Vagina (tissue), 2 donors: ENCODE measurements at places on chromosomes 4 and X.

DNA sequence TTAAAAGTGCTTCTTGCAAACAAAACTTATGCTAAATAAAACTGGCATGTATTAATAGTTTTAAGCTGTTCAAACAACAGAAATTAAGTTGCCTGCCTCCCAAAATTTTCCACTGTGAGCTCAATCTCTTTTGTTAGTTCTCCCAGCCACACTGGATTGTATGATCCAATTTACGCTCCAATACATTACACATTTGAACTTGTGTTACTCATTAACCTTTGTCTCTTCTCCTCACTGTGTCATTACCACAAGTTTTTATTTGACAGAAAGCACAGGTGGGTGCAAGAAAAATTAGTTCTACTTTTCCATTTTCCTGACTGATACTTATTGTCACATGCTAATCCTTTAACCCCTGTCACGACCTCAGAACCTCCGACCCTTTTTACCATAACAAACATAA is 55.5 kb downstream of the SHISA3 start:
- no peak for DNase-seq

GRCh38 chr4:52265781-52266525 is 214.8 kb downstream of the SPATA18 start:
- DNase-seq: no peak

GRCh38 chrX:51760657-51761056 is 17.4 kb downstream of the GSPT2 start:
- DNase-seq: no peak

DNA sequence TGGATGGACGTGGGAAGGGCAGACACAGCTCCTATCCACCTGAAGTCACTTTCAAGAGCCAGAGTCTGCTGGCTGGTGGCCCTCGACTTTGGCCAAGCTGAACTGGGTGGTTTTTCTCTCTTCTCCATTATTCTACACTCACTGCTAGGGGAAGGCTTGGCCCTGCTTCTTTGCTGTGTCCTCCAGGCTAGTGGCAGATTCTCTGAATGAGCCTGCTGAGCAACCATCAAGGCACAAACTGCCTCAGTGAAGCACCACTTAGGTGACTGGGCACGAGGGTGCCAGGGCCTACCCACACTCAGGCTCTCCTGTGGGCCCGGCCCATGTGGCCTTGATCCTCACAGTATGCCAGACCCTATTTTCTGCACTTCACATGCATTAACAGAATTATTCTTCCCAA is 92.0 kb downstream of the PJA1 start:
- DNase-seq: no peak

- no peak for DNase-seq
Observed at GRCh38 chr4:1565598-1566295, 118.4 kb downstream of the FAM53A start.

GRCh38 chrX:46582966-46583365 is 9.4 kb downstream of the CHST7 start:
- no peak for DNase-seq

- no peak for DNase-seq
Observed at GRCh38 chrX:65910899-65911298, 129.0 kb downstream of the VSIG4 start.

DNA sequence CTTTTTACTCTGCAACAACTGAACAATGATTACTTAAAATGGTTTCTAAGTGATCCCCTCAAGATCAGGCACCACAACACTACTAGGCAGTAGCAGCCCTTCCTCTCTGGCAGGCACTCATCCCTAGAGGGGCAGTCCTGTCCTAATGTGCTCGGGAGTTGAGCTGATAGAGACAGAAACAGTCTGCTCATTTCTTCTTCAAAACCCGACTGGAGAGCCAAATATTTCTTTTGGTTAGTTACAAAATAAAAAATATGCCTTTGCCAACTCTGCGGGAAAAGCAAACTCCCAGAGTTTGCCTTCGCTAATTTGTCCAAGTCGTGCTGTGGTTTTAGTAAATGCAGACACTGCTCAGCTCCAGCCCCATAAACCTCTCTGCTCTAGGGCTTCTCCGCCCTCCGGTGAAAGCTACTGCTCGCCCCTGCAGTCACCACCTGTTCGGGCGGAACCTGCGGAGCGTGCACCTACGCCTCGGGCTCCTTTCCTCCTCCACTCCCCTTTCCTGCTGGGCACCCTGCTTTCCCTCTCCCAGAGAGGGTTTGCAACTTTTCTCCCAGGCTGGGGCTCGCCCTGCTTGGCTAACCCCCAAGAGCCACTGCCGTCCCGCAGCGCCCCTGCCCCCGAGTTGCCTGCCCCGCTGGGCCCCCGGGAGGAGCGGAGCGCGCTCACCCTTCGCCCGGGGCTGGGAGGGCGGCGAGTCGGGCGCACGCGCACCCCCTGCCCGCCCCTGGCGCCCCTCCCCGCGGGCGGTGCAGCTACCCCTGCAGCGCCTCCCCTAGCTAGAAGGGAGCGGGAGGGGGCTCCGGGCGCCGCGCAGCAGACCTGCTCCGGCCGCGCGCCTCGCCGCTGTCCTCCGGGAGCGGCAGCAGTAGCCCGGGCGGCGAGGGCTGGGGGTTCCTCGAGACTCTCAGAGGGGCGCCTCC is at the start of gene NPNT:
NPNT (plus strand) TSS at position 812 of the 923 bp plus-strand sequence. CDS start 182 bp downstream, outside the sequence.
- DNase-seq: no peak

DNA sequence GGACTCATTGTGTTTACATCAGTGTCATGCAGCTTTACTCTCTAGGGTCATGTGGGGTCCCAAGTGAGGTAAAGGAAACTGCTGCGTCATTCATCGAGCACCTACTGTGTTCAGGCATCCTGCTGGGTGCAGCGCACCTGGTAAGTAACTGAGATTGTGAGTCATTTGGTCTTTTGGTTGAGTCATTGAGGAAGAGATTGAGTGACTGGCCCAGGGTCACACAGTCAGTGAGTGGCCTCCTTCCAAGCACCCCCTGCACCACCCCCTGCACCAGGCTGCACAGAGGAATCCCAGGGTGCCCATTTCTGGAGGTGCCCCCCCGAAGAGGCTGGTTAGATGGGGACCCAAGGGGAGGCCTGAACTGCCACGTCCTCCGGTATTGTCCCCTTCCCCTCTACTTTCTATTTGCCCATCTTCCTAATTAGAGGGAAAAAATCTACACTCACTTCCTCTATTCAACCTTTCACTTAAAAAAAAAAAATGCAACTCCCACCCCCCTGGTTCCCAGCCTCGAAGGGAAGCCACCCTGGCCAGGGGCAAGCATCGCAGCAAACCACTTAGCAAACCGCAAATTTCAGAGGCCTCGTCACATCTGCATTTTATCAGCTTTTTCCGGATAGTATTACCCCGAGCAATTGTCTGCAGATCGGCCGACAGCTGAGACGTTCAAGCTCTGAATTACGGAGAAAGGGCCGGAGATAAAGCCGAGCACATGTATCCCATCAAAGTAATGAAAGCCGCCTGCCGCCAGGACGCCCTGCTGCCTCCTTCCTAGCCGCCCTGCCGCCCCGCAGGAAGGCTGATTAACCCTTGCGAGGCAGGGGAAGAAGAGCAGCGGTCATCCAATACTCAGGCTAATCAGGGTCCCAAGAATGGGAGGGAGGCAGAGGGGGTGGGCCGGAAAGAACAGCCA is 96.3 kb upstream of the MSX1 start:
- DNase-seq: no peak

DNA sequence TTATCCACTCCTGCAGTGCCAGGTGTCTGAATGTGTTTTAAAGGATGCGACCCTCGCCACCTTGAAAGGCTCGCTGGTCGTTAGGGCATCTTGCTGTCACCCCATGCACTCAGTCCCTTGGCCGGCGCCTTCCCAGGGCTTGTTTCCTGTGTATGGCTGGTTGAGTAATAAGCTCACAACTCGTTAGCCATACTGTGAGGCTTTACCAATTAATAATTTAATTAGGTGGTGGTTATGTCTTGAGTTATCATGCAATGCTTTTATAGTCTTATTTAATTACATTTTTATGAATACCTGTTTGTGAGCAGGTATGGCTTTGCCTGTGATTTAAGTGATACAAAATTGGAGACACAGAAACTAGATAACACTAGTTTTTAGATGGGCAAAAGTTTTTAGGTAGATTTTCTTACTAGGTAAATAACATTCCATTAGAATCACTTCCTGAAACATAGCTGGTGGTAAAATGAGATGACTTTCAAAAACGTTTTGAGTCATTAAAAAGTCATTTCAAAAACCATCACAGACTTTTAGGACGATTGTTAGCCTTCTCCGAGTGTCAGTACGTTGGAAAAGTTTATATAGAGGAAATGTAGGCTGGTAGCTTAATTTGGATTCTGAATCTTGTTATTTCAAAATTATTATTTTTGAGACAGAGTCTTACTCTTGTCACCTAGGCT is 18.2 kb downstream of the PTTG2 start:
- DNase-seq: no peak

- no peak for DNase-seq
Observed at GRCh38 chrX:123036401-123036800, 147.7 kb upstream of the GRIA3 start.

DNA sequence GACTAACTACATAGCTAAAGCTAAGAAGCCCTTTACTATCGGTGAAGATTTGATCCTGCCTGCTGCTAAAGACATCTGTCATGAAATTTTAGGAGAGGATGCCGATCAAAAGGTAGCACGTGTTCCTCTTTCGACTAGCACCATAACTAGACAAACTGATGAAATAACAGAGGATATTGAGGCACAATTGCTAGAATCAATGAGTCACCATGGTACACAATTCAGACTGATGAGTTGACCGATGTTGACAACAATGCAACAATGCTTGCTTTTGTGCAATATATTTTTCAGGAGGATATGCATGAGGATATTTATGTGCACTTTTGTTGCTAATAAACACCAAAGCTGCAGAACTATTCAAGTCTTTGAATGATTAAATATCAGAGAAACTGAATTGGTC is 24.3 kb downstream of the TBCK start:
- no peak for DNase-seq

GRCh38 chr4:66972087-66972486 is 573.2 kb downstream of the CENPC start:
- no peak for DNase-seq

DNA sequence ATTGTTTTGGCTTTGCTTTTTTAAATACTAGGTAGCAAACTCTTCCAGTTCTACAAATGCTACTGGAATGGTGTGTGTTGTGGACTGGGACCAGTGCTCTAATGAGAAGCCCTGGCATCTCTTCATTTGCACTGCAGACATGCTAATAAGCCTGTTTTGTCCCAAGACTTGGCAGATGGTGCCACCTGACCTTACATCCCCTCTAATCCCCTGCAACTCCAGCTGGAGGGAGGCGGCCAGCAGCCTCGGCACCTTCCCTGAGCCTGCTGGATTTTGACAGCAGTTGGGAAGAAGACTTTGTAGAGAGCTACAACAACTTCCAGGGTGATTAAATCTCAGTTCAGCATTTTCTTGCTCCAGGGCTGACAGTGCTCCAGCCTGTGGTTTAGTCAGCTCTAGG is 200.0 kb downstream of the DCLK2 start:
- DNase-seq: no peak

- DNase-seq: no peak
Observed at GRCh38 chr4:163447481-163447880, 26.1 kb downstream of the TKTL2 start.

GRCh38 chr4:181685461-181685860 is 557.7 kb upstream of the TENM3 start:
- DNase-seq: no peak

DNA sequence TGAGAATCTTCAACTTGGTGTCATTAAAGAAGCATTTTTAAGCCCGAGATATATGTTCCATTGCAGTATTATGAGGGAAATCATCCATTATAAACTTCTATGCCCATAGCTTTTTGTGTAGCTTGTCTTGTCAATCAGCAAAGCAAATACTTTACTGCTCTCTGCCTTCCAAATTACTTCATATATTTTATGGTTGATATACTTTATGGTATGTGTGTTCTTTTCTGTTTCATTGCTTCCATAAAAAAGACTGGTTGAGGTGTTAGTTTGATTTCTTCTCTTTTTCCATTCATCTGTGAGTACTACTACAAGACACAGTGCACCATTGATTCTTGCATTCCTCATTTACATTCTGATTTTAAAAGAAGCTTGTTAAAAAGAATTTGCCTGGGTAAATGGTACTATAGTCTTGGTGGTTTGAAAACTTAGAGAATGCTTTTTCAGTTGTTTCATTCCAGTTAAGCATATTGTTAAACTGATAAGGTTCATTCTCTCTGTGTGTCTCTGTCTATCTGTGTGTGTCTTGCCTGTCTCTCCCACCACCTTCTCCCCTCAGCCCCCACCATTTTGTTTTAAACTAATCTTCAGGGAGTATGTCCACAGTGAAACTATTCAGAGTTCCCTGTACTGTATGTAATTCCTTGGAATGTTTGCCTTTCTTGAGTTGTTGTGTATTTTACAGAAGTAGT is 27.1 kb downstream of the STAG2 start:
- no peak for DNase-seq

DNA sequence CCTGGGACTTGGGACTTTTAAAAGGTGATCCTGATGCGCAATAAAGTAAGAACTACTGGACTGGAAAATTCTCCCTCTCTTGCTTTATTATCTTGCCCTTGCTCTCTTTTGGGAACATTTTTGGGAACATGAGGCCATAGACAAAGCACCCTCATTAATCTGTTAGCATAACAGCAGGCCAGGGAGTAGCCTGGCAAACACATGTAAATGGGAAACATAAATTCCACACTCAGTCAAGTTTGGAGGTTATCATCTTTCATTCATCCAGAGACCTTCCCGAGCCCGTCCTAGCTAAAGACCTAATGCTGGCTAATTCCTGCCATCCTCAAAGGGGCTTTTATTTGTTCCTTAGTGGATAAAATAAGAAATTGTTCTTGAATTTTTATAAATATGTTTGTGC is 162.8 kb upstream of the ARX start:
- DNase-seq: no peak

DNA sequence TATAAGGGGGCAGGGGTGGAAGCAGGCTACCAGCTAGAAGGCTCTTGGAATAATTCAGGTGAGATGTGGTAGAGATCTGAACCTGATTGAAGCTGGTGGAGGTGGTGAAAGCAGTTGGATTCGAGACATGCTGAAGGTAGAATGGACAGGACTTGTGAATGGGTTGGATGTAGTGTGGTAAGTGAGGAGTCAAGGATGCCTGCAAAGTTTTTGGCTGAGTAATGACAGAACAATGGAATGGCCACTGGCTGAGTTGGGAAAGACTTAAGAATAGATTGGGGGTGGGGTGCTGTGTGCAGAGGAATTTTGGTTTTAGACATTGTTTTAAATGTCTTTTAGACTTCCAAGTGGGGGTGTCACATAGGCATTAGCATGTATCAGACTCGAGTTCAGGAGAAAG is 33.5 kb downstream of the HPF1 start:
- no peak for DNase-seq

- no peak for DNase-seq
Observed at GRCh38 chr4:176099314-176099713, 33.7 kb downstream of the WDR17 start.

DNA sequence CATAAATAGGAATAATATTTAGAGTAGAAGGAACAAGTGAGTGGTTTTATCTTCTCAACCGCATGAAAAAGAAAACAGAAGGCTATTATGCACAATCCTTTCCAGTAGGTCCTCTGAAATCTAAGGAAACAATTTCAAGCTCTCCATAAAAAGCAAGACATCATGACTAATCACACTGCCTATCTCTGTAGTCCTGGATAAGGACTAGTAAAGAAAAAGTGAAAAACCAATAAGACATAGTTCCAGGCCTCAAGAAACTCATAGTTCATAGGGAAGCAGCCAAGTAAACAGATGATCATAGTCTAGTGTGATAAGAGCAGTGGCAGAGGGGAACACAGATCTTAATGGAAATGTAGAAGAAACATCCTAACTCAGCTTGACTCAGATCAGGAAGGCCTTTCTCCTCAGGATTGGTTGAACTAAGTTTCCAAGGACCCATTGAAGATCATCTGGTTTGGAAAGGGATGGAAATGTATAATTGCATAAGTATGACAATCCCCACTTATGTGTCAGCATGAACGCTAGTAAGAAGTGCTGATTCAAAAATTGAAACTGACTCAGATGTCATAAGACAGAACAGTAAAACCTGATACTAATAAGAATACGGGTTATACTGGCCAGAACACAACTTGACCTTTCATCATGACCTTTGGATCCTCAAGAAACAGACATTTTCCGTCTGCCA is 155.3 kb downstream of the GRIA3 start:
- DNase-seq: no peak
